Natural killer cell (primary cell): ENCODE measurements at places on chromosomes 12 and 14. TPM values are rescaled to one million over a fixed set of nuclear protein-coding genes. Genes with fewer than 3 reads are reported as not detected.

GRCh38 chr12:13197032-13197431, 506 bp downstream of the EMP1 start:
- H3K36me3 ChIP-seq: no peaks in the 10 kb centered on the region
- H3K27ac ChIP-seq: no peak overlapping the region
- no peak for DNase-seq
- H3K4me3 ChIP-seq: peak overlapping the region; percentile 12
- no peaks in the 10 kb centered on the region for H3K27me3 ChIP-seq
- H3K4me1 ChIP-seq: peaks cover 15% of the 10 kb centered on the region

- DNase-seq: no peak
- no peaks in the 10 kb centered on the region for H3K27me3 ChIP-seq
- no peak overlapping the region for H3K4me3 ChIP-seq
These were observed 460.9 kb upstream of the SYT1 start for GRCh38 chr12:78403681-78404080.

DNA sequence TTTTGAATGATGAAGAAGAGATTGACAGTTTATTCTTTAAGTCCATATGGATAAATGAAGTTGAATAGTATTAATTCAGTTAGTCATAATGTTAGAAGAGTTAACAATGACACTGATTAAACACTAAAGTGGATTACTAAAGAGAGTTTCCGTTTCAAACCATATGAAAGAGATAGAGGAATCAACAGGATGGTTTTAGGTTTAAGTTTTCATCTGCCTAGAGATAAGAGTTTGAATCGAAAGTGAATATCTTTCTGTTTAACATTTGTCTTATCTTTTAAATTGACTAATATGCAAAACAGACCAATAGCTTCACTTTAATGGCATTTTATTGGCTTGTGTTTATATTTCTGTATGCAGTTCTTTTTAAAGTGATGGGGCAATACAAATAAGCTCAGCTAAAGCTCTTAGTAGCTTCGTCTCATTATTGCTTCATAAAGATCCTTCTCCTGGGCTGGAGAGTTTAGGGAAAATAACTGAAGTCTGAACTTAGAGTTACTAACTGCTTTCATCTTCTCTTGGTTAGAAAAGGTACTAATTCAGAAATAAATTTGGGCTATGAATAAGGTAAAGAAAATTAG, 66.0 kb downstream of the MIPOL1 start:
- H3K36me3 ChIP-seq: no peaks in the 10 kb centered on the region
- H3K27ac ChIP-seq: no peak overlapping the region
- no peak overlapping the region for H3K4me3 ChIP-seq

- no peak overlapping the region for H3K27ac ChIP-seq
- peaks cover 5% of the 10 kb centered on the region for H3K36me3 ChIP-seq
- H3K4me1 ChIP-seq: no peaks in the 10 kb centered on the region
These were observed 89.2 kb downstream of the SPPL3 start for GRCh38 chr12:120814903-120815429.

DNA sequence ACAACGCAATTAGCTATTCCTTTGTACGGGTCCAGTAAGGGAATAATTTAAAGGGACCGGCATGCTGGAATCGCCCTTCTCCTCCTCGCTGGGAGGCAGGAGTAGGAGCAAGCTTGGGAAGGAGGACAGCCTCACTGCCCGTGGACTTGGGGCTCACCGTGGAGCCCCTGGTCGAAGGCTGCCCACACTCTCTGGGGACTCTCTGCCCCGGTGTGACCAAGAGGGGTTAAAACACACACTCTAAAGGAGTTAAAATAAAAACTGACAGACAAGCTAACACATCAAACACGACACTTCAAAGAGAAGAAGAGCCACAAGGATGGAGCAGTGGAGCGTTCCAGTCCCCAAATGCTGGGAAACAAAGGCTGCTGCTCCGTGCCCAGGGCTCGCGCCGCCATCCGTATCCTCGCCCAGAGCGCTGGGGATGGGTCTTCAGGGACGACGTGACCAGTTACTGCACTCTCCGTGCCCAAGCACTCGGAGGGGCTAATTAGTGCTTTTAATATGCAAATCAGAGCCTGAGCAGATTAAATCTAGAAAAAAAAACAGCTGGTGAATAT, 123.3 kb downstream of the PAPOLA start:
- DNase-seq: no peak
- H3K27me3 ChIP-seq: no peaks in the 10 kb centered on the region
- no peaks in the 10 kb centered on the region for H3K4me1 ChIP-seq
- no peak overlapping the region for H3K27ac ChIP-seq

DNA sequence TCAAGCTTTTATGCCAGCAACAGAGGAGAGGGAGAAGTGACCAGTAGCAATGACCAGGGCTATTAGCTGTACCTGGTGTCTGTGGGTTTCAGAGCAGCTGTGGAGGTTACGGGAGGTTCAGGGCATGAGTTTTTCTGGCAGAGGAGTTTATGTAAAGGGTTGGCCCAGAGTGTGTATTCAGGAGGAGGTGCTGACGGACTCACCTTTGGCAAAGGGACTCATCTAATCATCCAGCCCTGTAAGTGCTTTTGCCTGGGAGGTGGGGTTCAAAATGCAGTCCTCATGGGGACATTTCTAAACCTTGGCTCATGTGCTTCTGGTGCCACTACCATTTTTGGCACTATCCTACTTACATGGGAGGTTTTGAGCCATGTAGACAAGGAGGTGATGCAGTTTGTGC, 95.3 kb downstream of the DAD1 start:
- no peaks in the 10 kb centered on the region for H3K27me3 ChIP-seq
- H3K36me3 ChIP-seq: no peaks in the 10 kb centered on the region
- peak; percentile 19 for DNase-seq
- H3K27ac ChIP-seq: peak overlapping the region; percentile 85
- peaks cover 65% of the 10 kb centered on the region for H3K4me1 ChIP-seq

- no peaks in the 10 kb centered on the region for H3K36me3 ChIP-seq
- H3K27ac ChIP-seq: no peak overlapping the region
- no peaks in the 10 kb centered on the region for H3K27me3 ChIP-seq
- no peak overlapping the region for H3K4me3 ChIP-seq
These were observed 434.6 kb upstream of the RGS6 start for GRCh38 chr14:71497645-71498086.

GRCh38 chr12:13178568-13179210, 17.8 kb upstream of the EMP1 start:
- peaks cover 3% of the 10 kb centered on the region for H3K27me3 ChIP-seq
- H3K27ac ChIP-seq: no peak overlapping the region
- peaks cover 8% of the 10 kb centered on the region for H3K4me1 ChIP-seq

DNA sequence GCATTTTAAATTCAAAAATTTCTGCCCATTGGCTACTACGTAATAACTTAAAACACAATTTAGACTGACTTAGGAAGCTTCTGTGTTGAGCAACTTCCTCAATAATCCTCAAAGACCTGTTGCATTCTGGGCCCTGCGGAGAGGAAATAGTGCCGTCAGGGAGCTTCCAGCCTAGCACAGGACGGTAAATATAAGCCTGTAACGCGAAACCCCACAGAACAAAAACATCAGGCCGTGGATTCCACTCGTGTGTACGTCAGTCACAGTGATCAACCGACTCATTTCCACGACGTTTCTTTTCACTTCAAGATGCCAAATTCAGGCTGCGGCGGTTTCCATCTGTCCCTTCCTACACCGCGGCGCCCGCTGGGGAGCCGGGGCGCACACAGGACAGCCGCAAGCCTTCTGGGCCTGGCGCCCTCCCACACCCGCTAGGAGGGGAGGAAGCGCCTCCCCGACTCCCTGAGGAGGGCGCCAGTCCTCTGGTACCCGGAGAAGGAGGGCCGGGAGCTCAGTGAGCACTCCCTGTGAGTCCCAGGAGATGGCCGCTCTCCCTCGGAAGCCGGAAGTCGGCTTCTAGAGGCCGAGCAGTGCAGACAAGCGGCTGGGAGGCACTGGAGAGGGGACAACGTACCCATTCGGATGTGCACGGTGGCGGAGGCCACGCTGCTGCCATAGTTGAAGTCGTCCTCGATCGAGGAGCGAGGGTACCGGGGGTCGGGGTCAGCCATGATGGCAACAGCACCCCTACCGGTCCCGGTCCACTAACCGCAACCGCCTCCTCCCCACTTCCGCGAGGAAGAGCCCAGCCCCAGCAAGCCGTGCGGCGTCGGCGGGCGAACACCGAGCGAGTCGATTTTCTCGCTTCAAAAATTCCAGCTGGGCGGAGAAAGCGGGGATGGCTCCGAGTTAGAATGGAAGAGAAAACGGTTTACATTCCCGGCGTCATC, at the start of gene TMBIM4:
Gene TMBIM4, minus strand, starts transcription at position 776 of the 950 bp plus-strand sequence. Its CDS starts 45 bp downstream, at position 731.
- peak within 1 kb of the TSS; percentile 82 for H3K4me3 ChIP-seq
- DNase-seq: peak; percentile 87
- peak within 1 kb of the TSS; percentile 98 for H3K27ac ChIP-seq
- peaks cover 15% of the 10 kb centered on the region for H3K4me1 ChIP-seq

CCDC184 gene
- 3.0 TPM for total RNA-seq

TAS2R46 gene
- total RNA-seq: 4.5 TPM

TAS2R8 gene
- total RNA-seq: not detected

BATF gene
- total RNA-seq: 21.4 TPM

CLEC2A gene
- total RNA-seq: not detected

TAS2R10 gene
- total RNA-seq: not detected

SLC4A8 gene
- 13.6 TPM for total RNA-seq

TMEM132C gene
- total RNA-seq: not detected
